ENCODE measurements at places on chromosomes 13 and 19.

- no peak for DNase-seq
These were observed 51.1 kb downstream of the RFC3 start for GRCh38 chr13:33869005-33869404.

DNA sequence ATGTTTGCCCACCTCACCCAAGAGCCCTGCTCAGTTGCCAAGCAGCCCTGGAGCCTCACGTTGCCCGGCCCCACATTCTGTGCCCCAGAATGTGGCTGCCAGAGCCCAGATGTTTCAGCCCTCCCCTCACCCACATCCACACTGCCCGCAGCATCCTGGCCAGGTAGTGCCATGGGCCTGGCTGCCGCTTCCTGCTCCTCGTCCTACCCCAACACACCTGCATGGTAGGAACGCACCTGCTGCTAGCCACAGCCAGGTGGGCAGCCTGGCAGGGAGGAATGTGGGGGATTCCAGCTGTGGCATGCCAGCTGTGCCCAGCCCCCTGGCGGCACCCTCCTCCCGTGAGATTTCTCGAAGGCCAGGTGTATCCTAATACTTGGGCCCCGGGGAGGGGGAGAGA is 7.5 kb upstream of the NFIX start:
- no peak for DNase-seq

GRCh38 chr19:27962264-27962663 is 1250.7 kb downstream of the UQCRFS1 start:
- no peak for DNase-seq

GRCh38 chr19:10450191-10450852 is 30.0 kb downstream of the PDE4A start:
- no peak for DNase-seq
